ENCODE measurements at places on chromosomes 2 and 18.

DNA sequence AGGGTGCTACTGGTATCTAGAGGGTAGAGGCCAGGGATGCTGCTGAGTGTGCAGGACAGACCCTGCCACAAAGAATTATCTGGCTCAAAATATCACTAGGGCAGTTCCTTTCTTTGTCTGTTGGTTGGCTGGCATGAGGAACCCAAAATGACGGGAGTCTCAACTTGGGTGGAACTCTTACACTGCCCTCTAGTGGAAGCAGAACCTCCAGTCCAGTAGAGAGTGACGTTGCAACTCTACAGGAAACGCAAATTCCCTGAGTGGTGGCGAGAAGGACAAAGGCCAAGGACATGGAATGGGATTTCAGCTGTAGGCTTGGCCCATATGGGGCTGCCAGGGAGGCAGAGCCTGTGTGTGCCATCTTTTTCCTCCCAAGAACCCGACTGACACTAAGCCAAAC, 47.1 kb downstream of the COPS8 start:
- DNase-seq = no peak

- DNase-seq = no peak
Observed at GRCh38 chr2:134372141-134372540, 118.3 kb downstream of the MGAT5 start.

DNA sequence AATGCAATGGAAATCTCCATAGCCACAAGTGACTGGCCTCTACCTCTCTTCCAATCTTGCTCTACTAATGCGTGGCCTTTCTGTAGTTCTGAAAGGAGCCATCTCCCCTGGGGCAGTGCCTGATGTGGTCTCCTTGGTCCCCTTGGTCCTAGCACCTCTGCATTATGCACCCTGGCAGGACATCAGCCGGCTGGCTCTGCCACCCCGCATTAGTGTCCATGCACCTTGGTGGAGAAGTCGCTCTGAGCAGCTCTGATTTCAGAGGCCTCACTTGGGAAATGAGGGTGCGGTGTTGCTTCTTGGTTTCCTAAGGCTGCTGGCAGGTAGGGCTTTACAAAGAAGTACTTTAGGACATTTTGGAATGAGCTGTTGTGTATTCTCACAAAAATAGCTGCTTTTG, 317.9 kb downstream of the GBX2 start:
- DNase-seq = no peak

- DNase-seq = no peak
Observed at GRCh38 chr2:151007365-151007764, 254.3 kb downstream of the RBM43 start.

DNA sequence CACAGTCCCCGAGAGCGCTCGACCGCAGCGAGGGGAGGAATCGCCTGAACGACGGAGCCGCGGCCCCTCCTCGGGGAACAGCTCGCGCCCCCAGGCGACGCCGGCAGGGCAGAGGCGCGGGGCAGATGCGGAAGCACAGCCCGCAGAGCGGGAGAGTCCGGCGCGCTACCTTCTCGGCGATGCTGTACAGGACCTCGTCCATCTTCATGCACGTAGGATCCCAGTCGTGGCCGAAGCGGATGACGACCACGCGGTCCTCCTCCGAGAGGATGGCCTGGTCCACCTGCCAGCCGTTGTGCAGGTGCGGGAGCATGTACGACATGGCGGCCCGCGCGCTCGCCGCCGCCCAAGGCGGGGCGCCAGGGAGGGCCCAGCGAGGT, 302 bp downstream of the TXNL4A start:
- DNase-seq = peak; percentile 53

GRCh38 chr2:109258905-109259540, 130.0 kb downstream of the SH3RF3 start:
- DNase-seq = no peak

DNA sequence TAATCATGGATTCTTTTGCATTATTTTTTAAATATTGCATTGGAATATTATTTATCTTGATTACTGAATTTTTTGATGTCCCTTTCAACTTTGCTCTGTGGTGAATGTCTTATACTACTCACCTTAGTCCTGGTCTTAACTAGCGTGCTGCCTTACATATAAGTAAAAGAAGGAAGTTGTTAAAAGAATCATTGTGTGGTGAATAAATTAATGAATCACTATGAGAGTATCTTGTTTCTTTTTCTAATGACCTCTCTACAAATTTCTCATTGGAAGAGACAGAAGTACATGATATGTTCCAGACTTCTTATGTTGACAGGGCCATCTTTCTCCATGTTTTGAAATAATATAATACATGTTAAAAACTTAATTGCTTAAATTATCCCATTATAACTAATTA, 432.6 kb upstream of the MMADHC start:
- DNase-seq = no peak

GRCh38 chr2:132479155-132479554, 62.5 kb downstream of the GPR39 start:
- DNase-seq = no peak

- DNase-seq = no peak
Observed at GRCh38 chr18:74610051-74610615, 12.5 kb downstream of the ZNF407 start.

DNA sequence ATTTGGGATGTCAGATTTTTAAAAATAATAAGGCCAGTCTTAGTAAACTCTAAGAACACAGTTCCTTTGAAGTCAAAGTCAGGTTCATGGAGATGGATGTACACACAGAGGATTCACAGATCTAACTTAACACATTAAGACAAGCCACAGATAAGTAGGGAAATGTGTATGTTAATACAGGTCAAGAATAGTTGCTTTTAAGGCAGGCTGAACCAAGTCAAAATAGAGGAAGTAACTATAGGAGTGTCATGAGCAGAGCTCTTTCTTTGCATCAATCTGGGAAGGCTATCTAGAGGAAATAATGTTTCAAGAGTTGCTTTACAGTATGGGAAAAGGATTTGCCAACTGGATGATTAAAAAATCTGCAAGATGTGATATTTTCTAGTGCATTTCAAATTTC, 128.0 kb upstream of the FBXO11 start:
- DNase-seq = no peak

DNA sequence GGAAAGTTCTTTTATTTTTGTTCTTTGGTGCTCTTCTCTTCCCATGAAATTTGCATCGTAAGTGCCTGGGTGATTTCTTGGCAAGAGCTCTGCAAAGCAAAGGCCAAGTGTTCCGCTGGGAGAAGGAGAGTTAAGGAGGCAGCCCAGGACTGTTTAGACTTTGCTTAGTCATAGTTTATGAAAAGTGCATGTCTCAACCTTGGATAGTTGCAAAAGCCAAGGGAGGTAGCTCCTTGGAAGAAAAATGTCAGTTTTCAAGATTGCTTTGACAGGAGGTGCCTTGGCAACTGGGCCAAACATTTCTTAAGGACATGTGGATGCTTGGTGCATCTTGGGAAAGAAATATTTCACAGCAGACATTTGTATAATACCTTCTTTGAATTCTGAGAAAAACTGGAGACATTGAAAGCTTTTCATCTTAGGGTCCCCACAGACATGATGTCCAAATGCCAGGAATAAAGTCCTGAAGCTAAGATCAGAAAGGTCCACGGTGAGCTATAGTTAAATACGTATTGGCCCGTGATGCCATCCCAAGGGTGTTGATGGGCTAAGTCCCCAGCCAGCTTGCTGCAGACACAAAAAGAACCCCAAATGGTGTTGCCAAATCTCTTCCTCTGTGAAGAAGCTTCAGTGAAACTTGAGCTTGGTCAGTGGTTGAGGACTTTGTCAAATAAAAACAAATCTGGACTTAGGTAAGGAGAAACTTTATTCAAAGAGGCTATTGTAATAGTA, 96.3 kb upstream of the THUMPD2 start:
- DNase-seq = no peak

DNA sequence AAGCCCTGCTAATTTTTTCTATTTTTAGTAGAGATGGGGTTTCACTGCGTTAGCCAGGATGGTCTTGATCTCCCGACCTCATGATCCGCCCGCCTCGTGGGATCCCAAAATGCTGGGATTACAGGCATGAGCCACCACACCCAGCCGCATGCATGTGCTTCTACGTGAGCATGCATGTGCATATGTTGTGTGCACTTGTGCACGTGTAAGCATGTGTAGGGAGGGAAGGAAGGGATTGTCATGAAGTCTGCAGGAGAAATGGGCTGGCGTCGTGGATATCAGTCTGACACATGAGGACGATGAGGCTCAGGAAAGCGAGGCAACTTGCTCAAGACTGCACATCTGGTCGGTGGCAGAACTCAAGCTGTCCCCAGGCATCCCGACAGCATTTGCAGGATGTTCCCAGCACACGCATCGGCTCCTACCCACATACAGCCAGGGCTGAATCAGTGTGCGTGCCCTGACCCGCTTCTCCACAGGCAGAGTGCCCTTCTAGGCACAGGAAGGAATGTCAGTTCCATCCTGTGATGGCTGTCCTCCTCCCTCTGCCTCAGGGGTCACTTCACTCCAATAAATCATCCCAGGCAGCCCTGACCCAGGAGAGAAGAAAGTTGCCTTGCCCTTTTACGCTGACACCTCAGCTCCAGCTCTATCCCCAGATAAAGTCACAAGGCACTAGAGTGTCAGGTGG, 49.9 kb upstream of the SLC14A2 start:
- no peak for DNase-seq

- DNase-seq = no peak
Observed at GRCh38 chr18:54848121-54848520, 19.8 kb downstream of the RAB27B start.

- DNase-seq = no peak
Observed at GRCh38 chr18:26777351-26778053, 88.0 kb downstream of the AQP4 start.

- no peak for DNase-seq
Observed at GRCh38 chr18:46343931-46344372, 239.8 kb downstream of the HAUS1 start.

DNA sequence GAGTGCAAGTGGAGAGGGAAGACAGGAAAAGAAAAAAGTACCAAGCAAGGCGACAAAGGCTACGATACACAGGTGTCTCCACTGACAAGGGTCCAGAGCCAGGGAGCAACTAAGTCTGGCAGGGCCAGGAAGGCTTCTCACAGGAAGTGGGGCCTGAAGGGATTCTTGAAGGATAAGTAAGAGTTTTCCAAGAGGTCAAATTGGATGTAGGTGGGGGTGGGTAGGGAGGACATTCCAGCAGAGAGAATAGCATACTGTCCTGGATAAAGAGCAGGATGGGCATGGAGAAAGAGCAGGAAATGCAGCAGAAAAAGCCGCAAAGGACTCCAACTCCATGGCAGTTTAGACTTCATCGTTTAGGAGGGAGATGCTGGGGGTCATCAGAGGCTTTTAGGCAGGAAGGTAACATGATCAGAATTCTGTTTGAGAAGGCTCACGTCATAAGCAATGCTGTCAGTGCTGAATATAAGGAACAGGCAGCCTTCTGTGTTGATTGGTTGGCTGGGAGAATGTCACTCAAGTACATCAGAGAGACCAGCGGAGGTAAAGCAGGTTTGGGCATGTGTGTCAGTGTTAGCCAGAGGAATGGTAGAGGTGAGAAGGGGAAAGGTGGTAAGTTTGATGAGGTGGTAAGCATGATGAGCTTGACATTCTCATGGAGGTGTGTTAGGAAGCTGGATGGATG, 35.1 kb downstream of the ARHGAP25 start:
- DNase-seq = no peak

DNA sequence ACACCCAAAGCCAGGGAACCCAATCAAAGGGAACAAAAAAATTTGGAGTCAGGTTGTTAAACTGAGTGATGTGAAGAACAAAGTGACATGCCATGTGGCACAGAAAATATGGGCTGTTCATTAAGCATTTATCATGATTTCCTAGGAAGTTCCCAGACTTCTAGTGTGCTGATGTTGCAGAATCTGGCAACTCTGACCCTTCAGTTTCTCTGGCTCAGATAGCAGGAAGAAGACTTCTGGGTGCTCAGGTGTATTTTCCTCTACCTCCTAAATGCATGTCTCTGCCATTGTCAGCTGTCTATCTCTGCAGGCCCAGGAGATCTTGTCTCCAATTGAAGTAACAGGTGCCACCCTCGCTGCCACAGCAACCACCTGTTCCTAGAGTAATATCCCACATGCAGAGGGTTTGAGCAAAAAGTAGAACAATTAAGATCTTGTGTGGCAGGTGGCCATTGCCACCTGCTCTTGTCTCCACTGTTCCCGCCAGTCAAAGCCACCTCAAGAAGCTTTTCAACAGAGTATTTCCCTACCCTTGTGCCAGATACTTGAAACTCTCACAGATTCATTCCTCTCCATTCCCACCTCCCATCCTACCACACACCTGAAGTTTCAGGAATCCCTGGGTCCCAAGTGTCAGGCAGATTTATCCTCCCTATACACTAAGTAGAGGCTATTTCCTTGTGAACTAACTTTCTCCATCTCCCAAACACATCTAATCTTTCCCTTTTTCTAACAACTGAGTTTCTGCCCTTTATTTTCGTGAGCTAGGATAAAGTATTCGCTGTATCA, 533.7 kb upstream of the CHAC2 start:
- DNase-seq = no peak

DNA sequence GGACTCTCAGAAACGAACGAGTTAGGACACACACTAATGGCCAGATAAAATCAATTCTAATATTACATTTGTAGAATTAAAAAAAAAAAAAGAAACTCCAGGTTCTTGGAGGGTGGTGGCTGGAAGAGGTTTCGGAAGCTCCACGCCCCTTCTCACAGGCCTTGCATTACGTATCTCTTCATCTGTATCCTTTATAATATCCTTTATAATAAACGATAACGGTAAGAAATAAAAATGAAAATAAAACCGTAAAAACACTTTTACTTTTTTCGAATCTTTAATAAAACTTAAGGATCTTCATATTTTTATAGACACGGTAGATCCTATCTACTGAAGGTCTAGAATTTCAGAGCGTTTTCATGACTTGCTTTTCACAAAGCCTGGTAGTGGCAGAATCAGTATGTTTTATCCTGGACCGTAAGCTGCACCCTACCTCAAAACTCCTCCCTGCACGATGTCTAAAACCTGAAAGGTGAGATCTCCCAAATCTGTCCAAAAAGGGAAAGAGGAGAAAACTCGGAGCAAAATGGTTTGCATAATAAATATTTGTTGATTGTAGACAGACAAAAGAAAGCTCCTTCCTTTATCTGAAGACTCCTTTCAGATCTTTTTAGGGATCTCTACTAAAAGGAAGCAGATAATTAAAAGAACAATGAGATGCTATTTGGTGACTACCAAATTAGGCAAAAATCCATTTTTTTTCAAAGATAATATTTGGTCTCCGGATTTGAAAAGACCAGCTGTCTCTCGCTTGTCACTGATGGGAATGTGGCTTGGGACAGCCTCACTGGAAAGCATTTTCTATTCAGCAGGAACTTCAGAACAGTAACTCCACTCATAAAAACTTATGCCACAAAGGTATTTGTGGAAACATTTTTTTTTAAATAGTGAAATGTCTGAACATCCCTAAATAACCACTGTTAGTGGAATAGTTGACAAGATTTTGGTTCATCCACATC, 2.0 kb upstream of the CXCR4 start:
- DNase-seq = no peak

GRCh38 chr2:229425598-229425997, 154.5 kb upstream of the PID1 start:
- DNase-seq = no peak

DNA sequence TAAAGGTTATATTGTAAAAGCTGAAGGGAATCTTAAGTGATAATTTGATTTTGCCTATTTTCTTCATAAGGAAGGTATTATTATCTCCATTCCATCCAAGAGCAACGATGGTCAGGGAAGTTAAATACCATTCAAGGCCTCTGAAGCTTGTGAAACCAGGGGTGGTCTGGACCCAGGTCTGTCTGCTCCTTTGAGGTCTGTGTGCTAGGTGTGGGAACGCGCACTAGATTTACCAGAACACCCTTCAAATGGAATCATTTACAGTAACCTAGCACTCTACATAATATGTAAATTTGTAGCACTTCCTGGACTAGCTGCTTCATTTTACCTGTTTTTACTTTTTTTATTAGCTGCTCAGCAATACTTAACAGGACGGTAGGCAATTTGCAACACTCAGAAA, 6.4 kb upstream of the TRIB2 start:
- DNase-seq = no peak
